ENCODE measurements at places on chromosomes 7 and 10.
A peak's percentile ranks its signal among the peaks of the same experiment; 100 is the strongest.

- no peak for DNase-seq
These were observed 1.2 kb downstream of the SFRP4 start for GRCh38 chr7:37915438-37915837.

DNA sequence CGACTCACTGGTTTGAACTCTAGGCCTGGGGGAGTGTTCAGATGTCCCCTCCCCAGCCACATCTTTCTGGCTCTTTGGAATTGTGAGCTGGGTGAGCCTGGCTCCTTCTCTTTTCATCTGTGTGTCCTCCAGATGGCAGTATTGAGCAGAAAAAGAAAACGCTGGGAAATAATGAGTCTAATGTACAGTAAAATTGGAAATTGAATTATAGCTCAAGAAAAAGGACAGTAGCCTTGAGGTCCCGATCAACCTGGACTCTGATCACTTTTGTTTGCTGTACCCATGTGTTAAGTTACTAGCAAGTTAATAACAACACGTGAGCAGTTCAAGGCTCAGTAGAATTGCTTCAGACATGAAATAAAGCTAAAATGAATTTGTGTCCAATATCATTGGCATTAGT, 77.9 kb downstream of the SNX10 start:
- no peak for DNase-seq

GRCh38 chr7:115864082-115864481, 166.5 kb downstream of the TFEC start:
- no peak for DNase-seq

- no peak for DNase-seq
These were observed 42.1 kb upstream of the RASGEF1A start for GRCh38 chr10:43308986-43309385.

DNA sequence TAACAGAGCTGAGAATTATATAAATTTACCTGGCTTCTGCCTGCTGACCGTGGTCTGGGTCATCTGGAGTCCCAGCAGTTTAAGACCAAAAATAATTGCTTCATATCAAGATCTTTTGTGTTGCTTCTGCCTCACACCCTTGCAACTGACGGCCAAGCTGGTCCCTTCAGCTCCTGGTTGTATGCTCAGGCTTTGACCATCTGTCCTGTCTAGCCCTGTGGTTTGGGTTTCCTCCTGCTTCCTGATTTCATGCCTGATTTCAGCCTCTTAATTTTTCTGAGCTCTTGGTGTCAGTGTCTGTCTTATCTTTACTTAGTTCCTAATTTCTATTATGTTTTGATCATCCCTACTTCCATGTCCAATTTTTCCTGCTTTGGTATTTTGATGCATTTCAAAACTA, 87.9 kb upstream of the PLXDC2 start:
- DNase-seq = no peak

DNA sequence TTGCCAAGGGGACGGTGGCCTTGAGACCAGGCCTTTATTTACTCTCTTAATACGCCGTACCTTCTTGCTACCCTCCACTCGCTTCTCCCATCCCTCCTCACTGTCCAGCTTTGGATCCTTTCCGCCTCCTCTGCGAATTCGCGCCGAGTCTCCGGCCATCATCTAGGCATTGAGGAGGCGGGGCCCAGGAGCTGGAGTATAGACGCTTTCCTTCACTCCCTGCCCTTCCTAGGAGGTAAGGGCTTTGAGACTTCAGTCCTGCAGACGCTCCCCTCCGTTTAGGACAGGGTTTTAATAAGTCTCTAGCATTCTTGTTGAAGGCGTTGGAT, 538 bp downstream of the TFAM start:
- DNase-seq = no peak

- no peak for DNase-seq
These were observed 608 bp downstream of the ACHE start for GRCh38 chr7:100894860-100895700.

GRCh38 chr10:75117995-75118394, 6.5 kb downstream of the SAMD8 start:
- DNase-seq = no peak

DNA sequence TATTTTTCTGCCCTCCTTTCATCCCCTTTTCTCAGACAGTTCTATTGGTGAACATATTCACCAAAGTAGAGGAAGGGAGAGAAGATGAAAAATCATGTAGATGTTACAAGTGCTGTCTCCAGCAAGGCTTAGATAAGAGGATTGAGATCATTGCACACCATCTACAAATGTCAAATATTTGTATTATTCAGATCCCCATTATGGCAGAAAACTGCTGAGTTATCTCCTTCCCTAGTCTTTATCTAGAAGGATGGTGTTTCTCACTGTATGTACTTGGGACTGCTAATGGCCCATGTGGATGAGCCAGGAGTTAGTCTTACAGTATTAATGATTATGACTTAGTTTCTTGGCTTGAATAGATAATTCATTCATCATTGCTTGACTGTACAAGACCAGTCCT, 147.2 kb upstream of the EEPD1 start:
- DNase-seq = no peak

GRCh38 chr10:25530306-25530705, 355.5 kb downstream of the GPR158 start:
- DNase-seq = no peak

DNA sequence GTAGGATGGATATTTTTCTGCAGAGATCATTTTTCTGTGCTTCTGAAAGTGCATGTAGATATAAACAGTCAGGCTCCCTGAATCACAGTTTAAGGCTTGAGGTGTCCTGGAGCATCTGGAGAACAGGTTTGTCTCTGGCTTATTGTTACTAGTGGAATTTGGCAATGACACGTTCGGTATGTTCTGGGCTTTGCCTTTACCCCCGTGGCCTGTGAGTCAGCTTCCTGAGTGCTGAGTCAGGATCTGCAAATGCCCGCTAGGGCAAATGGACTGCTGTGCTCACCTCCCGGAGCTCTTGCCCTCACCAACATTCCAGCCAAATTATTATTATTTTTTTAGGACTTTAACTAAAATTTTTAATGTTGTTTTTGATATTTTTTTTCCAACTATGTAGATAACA, 192.5 kb upstream of the PRSS1 start:
- DNase-seq = peak; percentile 91

DNA sequence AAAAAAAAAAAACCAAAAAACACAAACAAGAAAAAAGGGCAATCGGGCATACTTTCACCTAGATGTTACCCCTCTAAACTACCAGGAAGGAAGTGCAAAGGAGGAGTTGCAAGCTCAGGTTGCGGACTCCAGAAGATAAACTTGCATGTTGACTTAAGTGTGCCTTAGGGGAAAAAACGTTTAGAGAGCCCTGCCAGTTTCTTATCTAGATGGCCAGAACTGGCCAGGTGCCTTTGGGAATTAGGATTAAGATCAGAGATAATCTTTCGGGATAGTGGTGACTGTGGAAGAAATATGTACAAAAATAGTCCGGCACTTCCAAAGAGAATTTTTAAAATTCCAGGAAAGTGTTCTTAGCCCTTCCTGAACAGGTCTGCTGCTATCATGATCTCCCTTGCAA, 17.6 kb downstream of the EVX1 start:
- no peak for DNase-seq

GRCh38 chr10:44895280-44895679, 15.9 kb upstream of the TMEM72 start:
- DNase-seq = no peak

- DNase-seq = no peak
These were observed 73.7 kb downstream of the CTBP2 start for GRCh38 chr10:125086691-125087090.

- peak; percentile 53 for DNase-seq
These were observed 6.9 kb downstream of the C10orf62 start for GRCh38 chr10:97596101-97597082.

DNA sequence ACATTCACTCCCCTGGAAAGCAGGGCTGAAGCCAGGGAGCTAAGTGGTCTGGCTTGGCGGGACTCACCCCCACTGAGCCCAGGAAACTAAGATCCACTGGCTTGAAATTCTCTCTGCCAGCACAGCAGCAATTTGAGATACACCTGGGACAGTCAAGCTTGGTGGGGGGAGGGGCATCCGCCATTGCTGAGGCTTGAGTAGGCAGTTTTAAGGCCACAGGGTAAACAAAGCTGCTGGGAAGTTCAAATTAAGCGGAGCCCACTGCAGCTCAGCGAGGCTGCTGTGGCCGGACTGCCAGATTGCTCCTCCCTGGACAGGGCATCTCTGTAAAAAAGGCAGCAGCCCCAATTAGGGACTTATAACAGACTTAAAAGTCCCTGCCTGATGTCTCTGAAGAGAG, 108.2 kb upstream of the FAM13C start:
- no peak for DNase-seq

- no peak for DNase-seq
These were observed 98.3 kb upstream of the SEC61G start for GRCh38 chr7:54857294-54857693.

DNA sequence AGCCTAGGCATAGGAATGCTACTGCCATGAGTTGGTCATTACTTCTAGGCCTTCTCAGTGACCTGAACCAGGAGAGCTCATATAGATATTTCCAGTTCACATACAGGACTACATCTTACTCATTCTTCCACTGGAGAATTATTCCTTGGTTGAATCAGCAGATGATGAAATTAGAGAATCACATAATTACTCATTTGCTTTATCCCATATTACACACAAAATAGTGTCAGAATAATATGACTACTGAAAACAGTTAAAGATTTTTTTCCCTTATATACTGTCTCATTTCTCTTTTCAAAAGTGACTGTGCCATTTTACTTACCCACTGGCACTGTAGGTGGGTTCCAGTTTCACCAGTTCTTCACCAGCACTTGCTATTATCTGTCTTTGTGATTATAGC, 18.5 kb downstream of the BMS1 start:
- DNase-seq = no peak

- no peak for DNase-seq
These were observed 6.6 kb downstream of the SEMA3A start for GRCh38 chr7:84187813-84188510.

GRCh38 chr10:116466715-116467422, 39.2 kb downstream of the PNLIPRP3 start:
- no peak for DNase-seq

GRCh38 chr7:136064627-136065237, 87.6 kb upstream of the MTPN start:
- no peak for DNase-seq

DNA sequence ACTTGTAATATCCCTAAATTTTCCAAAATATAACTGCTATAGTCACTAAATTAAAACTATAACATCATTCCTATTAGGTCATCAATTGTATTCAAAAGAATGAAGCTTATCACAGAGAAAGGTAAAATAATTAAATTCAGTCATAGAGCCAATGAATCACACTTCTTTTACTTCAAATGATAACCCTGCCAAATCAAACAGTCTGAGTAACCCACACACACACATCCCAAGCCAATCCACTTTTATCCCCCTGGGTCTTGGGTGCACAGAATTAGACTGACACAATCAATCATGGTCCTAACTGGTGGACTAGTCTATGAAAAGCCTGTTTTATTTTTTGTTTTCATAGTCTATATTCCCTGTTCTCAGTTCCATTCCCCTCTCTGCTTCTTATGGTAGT, 25.6 kb downstream of the CTNNA3 start:
- no peak for DNase-seq

GRCh38 chr10:7945469-7946187, 108.9 kb upstream of the GATA3 start:
- DNase-seq = no peak

DNA sequence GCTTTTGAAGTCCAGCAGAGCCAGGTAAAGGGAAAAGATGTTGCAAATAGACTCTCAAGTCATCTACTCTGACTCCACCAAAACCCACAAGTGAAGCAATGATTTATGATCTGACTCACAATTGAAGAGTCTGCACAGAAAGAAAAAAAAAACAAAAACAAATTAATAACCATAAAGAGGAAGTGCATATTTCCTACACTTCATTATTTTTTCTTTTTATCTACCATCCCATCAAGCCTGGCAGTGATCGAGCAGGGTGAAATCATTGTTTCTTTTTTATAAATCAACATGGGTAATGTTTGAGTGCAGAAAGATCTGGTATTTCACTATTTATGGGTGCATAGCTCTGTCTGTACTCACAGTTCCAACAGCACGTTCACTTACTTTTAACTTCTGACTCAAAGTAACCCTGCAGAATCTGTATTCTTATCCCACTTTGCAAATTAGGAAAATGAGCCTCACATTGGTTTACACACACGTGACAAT, 829.0 kb downstream of the TNS3 start:
- DNase-seq = peak; percentile 86

- DNase-seq = no peak
These were observed 445.7 kb downstream of the ADRA2A start for GRCh38 chr10:111522551-111522950.

- DNase-seq = no peak
These were observed 150.2 kb upstream of the AUTS2 start for GRCh38 chr7:69448071-69448470.

DNA sequence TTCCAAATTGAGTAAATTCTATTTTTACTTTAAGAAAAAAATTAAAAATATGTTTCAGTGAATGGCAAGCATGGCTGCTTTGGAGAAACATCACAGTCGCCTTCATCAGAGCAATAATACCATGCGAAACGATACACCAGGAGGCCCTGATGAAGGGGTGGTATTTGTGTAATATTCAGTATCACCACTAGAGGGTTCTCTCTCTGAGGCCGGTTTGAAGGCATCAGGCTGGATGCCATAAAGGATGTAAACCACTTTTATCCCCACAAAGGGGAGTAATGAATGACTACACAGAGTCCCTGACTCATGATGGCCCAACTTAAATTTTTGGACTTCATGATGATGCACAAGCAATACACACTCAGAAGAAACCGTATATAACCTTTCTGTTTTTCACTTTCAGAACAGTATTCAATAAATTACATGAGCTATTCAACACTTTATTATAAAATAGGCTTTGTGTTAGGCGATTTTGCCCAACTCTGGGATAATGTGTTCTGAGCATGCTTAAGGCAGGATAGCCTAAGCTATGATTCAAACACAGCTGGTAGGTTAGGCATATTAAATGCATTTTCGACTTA, 95.5 kb downstream of the PPP1R17 start:
- no peak for DNase-seq

- DNase-seq = no peak
These were observed 107.4 kb downstream of the SLIT1 start for GRCh38 chr10:97078261-97078937.

DNA sequence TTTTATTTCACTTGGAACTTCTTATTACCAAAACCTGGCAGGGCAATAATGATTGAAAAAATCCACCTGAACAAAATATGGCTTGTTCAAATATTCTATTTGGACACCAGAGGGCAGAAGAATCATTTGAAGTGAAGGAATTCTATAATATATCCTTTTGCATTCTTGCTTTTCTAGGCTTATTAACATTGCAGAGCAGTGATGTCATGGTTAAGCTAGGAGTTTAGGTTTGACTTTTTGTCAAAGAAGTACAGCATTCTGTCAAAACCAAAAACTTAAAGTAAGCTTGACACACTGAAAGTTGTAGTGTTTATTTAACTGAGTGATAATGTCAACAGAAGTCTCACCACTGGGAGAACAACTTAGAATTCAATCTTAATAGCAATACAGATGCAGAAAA, 156.0 kb downstream of the SEMA3D start:
- DNase-seq = peak; percentile 26

DNA sequence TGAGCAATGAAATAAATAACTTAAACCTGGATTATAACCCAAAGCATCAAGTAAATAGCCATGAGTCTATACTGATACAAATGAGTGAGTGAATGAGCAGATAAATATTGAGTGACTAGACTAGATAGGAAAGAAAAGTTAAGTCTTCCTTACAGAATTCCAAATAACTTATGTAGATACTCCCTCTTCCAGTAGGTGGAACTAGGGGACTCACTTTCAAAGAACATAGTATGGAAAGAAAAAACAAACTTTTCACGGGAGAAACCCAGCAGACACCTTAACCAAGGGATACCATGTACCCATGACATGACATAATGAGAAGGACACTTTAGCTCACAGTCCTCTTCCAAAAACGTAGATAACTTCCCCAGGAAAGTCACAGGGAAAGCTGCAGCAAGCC, 32.2 kb downstream of the CSGALNACT2 start:
- DNase-seq = no peak

- DNase-seq = no peak
These were observed 75.1 kb downstream of the EMX2 start for GRCh38 chr10:117617659-117618058.

Measured in AG04449 (cell line).